ENCODE measurements at places on chromosomes 2 and 18.

DNA sequence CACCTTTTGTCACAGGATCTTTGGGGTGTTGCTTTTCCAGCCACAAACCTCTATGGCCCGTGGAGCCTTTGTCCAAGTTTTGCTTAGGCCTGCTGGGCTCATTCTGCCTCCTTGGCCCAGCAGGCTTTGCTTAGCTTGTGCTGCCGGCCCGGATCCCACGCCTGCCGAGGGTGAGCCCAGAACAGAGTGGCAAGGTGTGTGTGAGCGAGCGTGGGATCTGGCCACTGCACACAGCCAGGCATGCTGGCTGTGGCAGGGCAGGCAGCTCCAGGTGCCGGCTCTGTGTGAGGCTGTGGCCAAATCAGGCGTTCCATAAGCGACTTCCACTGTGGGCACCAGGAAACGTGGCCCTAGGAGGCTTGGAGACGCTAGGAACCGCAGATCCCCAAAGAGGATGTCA is 97.5 kb downstream of the ATP9B start:
- DNase-seq, result no peak

DNA sequence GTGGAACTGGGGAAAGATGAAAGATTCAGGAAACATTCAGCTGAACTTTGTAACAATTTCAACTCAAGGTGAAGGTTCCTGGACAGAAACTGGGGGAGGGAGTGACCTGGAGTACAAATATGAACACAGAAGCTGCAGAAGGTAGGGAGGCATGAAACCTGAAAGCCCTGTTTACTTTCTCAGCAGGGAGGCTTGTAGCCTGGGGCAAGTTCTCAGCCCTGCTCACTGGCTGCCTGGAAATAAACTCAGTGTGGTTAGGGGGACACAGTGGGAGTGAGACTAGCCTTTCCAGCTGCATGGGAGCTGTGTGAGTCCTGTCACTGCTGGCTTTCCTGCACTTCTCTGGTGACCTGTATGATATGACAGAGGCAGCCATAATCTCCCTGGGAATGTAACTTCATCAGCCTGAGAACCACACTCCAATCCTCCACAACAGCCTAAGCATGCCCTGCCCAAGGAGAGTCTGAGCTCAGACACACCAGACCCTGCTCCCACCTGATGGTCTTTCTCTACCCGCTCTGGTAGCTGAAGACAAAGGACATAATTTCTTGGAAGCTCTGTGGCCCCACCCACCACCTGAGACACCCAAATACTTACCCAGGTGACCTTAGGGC is 77.0 kb downstream of the ZSWIM2 start:
- DNase-seq, result no peak

DNA sequence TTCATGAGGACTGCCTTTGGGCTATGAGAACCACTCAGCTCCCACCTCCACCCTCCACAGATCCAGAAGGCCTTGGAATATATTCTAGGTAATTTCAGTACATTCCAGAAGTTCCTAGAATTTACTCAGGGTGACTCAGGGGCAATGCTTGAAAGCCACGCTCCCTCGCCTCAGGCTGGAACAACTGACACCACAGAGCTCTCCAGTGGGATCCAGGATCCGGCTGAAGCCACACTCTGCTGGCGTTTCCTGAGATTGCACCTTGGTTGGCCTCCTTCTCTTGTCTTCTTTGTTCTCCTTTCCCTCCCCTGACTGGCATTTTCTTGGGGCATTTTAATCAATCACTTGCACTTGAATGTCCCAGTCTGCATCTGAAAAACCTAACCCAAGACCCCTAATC is 92.6 kb upstream of the KCNE4 start:
- no peak for DNase-seq

DNA sequence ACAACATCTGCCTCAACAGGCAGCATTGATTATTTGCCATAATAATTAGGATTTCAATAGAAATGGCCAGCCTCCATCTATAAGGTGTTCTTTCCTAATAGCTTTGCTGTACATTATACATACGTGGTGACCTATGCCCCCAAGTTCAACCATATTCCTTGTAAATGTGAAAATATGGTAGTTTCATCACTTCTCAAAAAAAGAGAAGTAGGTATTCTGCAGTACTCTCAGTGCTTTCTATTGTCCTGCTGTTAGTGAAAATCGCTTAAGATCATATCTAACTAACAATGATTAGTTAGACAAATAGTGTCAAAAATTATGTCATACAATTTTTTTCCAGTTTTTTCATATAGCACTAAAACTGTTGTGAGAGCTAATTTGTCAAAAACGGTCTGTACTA is 79.6 kb downstream of the SLC4A10 start:
- DNase-seq, result no peak

- DNase-seq, result no peak
Measured at GRCh38 chr18:43812627-43813026, 535.3 kb upstream of the SYT4 start.

All from activated CD4-positive, CD25-positive, alpha-beta regulatory T cell (primary cell).